Activated T-cell treated with anti-CD3 and anti-CD28 coated beads for 4 hours (primary cell): ENCODE measurements at places on chromosomes 11 and 22.

GRCh38 chr22:21904250-21904789 is 36.9 kb upstream of the MAPK1 start:
- no peak for DNase-seq

DNA sequence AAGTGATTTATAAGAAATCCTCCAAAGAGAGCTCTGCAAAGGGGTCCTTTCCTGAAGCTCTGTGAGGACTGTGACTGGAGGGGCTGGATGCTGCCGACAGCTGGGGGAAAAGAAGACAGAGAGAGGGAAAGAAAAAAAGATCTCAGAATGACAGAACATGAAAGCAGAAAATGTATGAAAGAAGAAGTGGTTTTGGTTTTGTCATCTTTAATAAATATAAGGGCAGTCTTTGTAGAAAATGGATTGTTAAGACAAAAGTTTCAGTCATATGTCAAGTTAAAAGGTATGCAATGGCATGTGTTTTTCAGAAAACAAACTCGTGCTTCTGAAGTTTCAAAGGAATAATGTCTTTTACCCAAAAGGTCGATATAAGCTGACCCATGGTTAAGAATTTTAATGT is 105.5 kb downstream of the CCDC83 start:
- DNase-seq = no peak

DNA sequence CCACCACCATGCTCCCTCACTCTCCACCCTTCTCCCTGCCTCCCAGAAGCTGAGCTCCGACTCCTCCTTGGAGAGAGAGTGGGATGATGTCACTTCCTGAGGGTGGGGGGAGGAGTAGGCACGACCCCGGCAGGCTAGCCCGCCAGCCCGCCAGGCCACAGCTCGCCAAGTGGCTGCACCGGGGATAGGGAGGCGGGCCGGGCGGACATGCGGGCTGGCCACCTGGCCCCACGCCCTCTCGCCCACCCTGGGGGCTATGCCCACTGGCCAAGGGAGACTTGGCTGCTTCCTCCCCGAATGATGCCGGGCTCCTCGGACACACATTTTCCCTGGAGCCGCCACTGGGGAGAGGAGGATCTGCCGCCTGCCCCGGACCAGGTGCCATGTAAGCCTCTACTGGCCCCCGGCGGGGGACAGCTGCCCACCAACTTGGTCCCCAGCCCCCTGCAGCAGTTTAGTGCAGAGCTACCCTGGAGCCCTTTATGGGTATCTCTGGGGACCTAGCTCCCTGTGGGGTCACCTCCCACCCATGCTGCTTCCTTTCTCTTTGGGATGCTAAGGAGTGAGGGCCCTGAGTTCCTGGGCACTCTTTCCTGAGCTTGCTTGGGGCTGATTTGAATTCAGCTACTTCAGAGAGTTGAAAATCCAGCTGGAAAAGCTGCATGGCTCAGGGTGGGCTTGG is 33.7 kb upstream of the MYRF start:
- no peak for DNase-seq

DNA sequence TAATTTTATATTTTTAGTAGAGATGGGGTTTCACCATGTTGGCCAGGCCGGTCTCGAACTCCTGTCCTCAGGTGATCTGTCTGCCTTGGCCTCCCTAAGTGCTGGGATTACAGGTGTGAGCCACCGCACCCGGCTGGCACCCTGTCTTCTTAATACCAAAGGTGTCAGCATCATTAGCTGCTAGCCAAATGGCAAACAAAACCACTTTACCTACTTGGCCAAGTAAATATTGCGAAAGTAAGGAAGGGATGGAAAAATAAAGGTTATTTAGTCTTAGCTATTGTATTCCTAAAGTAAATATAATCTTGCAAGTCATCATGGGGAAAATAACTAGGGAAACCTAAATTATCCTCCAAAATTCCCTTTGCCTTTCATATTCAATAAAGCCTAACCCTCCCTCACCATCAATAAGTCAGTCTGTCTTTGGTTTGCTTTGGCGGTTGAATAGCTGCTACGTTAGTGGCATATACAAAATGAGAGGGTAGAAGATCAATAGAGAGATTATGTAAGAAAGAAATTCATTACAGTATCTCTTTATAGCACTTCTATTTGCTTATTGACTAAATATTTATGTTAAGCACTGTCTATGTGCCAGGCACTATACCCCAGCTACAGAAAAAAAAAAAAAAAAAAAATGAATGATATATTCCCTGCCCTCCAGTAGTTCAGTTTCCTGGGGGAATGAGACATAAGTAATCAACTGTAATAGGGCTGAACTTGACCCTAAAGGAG is 40.2 kb upstream of the CFAP300 start:
- DNase-seq = no peak

GRCh38 chr11:86787018-86787536 is 13.3 kb upstream of the PRSS23 start:
- DNase-seq = no peak

DNA sequence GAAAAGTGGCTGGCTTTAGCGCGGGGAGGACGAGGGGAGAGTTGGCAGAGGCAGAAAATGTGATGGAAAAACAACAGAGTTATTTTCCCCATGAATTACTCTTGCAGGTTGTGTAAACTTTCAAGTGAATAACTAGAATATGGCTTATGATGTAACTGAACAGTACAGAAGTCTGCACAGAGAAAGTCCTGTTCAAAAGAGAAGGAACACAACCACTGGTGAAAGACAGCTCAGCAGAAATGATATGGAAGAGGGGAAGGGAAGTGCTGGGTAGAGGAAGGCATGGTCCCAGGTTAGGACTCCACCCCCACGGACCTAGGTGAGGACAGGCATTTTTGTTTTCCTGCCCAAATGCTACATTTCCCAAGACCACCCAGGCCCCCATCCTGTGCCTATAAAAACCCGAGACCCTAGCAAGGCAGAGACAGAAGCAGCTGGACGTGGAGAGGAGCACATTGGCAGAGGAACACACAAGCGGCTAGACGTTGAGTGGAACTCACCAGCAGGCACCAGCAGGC is 77.7 kb downstream of the MAML2 start:
- no peak for DNase-seq

DNA sequence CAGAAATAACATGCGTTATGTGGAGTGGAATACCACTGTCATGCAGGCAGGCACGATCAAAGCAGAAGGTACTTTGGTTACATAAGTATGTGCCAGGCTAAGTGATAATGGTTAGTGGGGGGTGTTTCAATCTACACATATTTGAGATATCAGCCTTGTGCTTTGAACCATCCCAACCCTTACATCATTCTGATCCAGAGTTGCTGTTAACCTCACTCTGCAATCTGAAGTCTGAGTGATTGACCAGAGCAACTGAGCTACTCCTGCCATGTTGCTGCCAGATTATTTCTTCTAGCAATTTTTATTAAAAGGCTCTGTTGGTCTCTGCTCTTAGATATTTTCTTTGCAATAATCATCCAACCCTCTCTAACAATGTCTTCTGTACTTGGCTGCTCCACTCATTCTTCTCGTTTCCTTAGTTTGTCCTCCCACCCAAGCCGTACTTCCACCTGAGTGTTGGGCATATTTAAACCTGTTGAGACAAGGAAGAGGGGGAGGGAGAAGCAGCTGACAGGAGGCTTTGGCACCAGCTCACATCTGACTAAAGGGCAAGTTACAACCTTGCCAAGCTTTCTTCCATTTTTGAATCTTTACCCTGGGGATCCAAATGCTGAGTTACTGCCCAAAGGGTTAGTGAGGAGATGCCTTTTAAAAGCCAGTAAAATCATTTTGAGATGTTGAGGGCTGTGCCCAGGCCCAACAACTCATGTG is 114.1 kb upstream of the SESN3 start:
- DNase-seq = no peak

- no peak for DNase-seq
Measured at GRCh38 chr11:414318-414857, 411 bp downstream of the SIGIRR start.

GRCh38 chr22:37295213-37295886 is 13.0 kb downstream of the CYTH4 start:
- DNase-seq = no peak

DNA sequence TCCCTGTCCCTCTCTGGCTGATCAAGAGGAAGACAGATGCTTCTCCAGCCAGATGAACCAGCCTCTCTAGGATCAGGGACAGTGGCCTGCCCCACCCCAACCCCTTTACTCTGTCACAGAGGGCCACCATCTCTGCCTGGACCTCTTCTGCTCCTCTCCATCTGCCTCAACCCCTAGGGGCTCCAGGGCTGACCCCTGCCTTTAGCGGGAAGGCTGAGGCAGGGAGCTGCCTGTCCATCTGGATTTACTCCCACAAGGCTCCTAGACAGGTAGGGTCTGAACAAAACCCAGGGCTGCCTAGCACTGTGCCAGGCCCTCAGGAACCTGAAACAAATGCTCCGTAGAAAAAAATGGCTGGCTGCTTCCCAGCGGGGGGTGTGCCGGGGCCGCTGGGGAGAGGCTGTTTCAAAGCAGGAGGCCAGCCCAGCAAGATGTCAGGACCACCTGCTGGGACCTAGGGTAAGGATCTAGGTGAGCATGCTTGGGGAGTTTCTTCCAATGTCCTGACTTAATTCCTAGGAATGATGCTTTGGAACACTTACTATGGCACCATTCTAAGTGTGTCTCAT is 3.2 kb downstream of the CHST1 start:
- DNase-seq = no peak

GRCh38 chr11:125165111-125165842 is 726 bp downstream of the PKNOX2 start:
- no peak for DNase-seq

GRCh38 chr11:73350908-73351636 is 25.1 kb upstream of the RELT start:
- peak; percentile 34 for DNase-seq

DNA sequence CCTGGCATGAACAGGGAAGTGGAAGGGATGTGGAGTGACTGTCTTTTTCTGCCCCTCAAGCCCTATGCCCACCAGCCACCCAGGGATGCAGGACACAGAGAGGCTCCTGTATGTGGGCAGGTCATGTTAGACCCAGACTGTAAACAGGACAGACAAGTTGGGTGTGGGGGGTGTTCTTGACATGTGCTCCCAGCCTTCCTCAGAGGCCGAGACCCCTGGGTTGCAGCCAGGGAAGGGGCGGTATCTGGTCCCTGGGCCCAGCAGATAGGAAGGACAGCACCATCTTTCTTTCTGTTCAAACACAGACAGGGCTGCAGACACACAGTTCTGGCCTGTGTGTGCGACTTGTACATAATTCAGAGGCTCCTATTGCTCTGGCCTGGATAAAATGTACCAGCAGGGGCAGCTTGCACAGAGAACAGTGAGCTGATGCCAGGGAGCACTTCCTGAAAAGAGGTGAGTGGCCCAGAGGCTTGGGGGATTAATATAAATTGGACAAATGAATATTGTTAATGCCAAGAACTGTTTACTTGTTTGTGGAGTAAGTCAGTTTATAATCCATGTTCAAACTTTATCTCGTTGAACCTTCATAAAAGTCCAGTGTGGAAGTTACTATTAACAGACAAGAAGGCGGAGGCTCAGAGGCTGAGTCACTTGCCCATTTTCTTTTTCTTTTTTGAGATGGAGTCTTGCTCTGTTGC is 16.6 kb downstream of the GDPD5 start:
- no peak for DNase-seq
